ENCODE measurements at places on chromosomes 13 and 19.

- DNase-seq, result no peak
Observed at GRCh38 chr13:44426461-44426860, 52.8 kb downstream of the SERP2 start.

GRCh38 chr19:10625762-10626138, 397 bp downstream of the SLC44A2 start:
- DNase-seq, result no peak

- no peak for DNase-seq
Observed at GRCh38 chr19:30364866-30365800, 7.1 kb upstream of the ZNF536 start.

GRCh38 chr19:15464394-15465385, at the start of gene RASAL3:
TSS of gene RASAL3 (minus strand) at chr19:15464544. CDS start at chr19:15464358, 186 bp downstream.
- no peak for DNase-seq

DNA sequence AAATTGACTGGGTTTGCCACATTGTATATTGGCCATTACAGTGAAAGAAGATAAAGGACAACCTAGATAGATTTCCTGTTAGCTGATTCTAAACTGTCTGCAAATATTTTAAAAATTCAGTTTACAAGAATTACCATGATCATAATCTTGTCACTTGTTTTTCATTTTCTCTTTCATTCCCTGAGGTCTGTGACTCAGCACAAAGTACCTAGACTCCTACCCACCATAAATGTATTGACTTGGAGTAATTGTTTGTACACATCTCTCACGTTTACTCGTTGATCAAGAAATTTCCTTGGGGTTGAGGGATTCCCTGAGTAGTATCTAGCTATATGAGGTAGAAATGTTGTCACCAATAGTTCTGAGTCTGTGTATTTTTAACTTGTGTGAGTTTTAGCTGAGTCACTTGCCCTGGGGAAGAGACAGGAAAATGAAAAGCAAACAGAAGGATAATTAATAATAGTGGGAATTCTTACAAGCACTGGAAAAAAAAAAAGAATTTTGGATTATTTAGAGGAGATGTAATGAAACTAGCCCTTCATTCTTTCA, 299.2 kb upstream of the DACH1 start:
- no peak for DNase-seq

DNA sequence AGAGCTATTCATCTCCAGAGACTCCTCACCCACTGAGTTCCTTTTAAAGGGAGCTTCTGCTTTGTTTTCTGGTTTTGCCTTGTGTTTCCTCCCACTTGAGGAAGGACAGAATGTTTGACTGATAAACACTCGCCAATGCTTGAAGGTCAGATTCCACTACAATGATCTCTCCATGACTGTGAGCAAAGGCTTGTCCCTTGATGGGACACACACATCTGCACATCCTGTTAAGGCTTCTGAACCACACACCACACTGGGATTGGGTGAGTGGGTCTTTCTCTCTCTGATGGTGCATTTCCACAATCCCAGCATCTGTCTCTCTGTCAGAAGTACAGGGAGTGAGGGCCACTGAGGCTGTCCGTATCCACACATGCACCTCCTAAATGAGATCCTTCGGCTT, 245.3 kb downstream of the IRS2 start:
- no peak for DNase-seq

DNA sequence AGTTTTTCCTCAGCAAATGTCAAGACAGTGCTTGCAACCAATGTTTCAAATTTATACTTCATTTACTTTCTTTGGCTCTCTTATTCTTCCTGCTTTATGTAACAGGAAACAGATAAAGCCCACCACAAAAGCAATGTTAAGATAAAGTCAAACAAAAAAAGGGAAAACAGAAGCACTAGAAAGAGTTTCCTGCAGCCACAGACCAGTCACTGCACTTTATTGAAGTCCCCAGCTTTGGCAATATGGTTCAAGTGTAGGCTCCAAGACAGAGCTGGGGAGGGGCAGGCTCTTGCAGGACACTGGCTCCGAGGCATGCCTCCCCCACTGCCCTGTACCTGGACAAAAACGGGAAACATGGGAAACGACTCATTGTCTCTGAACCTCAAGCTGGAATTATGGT, 15.3 kb upstream of the CDC16 start:
- no peak for DNase-seq
